ENCODE measurements at places on chromosomes 4 and X.

GRCh38 chr4:25976780-25977179, 62.8 kb downstream of the SMIM20 start:
- DNase-seq, result no peak

GRCh38 chrX:150236327-150236726, 126.8 kb upstream of the MAMLD1 start:
- DNase-seq, result no peak

DNA sequence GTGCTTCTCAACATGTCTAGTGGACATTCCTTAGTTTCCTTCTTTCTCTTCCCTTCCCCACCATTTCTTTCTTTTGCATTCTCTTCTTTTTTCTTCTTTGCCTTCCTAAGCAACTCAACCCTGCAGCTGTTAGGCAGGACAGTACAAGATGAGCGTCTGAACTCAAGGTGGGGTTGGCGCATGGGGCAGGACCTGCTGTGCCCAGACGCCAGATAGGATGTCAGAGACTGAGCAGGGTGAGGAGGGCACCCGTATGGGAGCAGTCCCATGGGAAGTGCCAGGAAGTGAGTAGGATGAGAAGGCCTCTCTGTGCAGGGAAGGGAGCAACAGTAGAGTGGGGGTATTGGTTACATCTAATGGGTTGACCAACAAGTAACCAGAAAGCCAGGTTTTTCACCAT, 38.1 kb upstream of the ZNF827 start:
- DNase-seq, result no peak

DNA sequence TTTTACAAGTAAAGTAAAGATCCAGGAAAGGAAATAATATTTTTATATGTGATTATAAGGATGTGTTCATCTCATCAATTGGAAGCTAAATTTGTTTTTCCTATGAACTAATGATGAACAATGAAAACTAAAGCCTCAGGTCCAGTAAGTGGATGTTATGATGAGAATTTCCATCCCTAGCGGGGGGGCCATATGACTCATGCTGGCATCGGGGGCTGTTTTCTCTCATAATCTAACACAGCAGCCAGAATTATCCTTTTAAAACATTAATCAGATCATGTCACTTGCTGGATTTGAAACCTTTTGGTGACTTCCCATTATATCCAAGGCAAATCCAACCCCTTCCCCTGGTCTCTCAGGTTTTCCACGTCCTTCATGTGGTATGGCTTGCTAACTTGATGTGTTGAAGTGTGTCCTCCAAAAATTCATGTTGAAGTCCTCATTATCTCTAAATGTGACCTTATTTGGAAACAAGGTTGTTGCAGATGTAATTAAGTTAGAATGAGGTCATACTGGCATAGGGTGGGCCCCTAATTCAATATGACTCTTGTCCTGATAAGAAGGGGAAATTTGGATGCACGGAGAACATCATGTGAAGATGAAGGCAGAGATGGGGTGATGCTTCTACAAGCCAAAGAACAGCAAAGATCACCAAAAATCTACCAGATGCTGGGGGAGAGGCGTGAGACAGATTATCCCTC, 96.8 kb downstream of the AKAP4 start:
- DNase-seq, result no peak

GRCh38 chrX:38108364-38108763, 102.0 kb downstream of the SYTL5 start:
- no peak for DNase-seq

GRCh38 chrX:74804574-74804973, 120.7 kb downstream of the NEXMIF start:
- no peak for DNase-seq

DNA sequence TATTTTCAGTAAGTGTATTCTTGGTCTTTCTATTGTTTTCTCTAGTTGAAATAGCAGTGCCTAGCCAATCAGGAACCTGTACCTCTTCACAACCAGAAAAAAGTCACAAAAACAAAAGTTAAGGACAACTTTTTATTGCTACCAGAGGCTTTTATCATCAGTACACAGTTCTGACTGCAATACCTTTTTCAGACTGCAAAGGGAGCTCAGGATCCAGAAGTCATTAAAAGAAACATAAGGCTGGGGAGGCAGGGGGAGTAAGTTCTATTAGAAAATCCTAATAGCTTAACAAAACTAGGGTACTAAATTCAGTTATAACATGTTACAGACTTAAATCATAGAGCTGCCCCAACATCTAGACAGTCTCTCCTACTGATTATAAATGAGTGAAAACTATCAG, 28.8 kb downstream of the CCNI start:
- DNase-seq, result no peak

DNA sequence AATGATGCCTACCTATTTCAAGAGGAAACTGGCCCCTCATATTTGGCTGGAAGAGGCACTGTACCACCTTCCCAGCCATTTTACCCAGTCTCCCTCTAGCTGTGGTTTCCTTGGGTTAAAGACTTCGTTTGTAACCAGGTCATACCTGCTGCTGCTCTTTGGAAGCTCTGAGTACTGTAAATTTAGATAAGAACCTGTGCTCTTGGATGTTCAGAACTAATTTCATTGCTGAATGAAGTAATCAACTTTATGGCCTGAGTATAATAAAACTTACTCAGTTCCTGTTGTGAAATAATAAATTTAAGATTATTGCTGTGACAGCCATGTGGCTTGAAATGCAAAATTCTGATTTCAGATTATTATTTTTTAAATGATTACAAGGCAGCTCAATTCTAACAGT, 12.2 kb downstream of the MTTP start:
- DNase-seq, result no peak

GRCh38 chrX:135112096-135112729, 8.1 kb downstream of the ETDB start:
- no peak for DNase-seq

GRCh38 chr4:13865871-13866669, 238.5 kb upstream of the BOD1L1 start:
- no peak for DNase-seq

- no peak for DNase-seq
Observed at GRCh38 chr4:19400820-19401219, 850.9 kb upstream of the SLIT2 start.

DNA sequence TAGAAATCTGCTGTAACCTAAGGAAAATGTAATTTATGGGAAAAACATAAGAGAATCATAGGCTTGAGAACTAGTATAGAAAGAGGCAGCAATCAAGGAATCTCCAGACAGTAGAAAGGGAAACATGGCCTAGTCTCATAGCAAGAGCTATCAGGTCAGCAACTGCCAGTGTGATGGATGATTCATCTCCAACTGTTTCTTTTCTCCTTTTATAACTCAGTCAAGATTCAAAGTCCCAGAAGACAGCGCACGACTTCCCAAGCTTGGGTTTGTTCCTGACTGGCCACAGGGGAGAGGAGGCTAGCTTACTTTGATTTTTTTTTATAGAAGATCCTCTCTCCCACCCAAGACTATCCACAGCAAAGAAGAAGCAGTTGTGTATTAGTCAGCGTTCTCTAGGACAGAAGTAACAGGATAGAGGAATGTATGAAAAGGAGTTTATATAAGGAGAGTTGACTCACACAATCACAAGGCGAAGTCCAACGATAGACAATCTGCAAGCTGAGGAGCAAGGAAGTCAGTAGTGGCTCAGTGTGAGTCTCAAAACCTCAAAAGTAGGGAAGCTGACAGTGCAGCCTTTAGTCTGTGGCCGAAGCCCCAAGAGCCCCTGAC, 181.5 kb downstream of the GC start:
- no peak for DNase-seq

GRCh38 chr4:152462695-152463094, 73.2 kb downstream of the FBXW7 start:
- DNase-seq, result no peak

DNA sequence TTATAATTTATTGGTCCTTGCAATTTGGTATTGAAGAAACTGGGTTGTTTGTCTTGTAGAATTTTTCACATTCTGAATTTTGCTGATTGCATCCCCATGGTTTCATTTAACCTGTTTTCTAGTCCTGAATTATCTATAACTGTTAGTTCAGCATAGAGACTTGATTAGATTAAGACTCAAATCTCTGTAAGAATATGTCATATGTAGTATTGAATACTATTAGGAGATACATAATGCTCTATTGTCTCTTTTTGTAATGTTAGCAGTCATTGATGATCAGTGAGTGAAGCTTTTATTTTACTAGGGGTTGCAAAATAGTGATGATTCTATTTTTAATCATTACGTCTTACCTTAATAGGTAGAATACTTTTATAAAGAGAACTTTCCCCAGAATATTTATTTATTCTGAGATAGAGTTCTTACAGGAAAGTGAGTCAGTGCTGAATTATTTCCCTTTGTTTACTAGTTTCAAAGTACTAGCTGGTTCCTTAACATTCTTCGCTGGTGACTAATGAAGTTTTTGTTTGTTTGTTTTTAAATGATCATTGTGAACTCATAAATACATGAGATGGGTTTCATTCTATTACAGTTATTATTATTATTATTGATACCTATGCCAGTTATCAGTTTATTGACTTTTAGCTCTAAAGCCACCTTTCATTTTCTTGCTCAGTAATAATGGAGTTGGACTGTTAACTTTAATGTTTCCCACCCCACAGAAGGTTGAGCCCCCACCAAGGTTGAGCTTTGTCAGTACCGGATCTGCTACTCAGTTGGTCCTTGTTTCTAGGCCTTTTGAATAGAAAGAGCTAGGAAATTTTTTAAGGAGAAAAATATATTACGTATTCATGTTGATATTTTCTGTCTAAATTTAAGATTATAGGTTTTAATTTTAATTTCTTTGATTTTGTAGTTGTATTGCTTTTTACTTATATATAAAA, 102.3 kb downstream of the LARP1B start:
- DNase-seq, result no peak

DNA sequence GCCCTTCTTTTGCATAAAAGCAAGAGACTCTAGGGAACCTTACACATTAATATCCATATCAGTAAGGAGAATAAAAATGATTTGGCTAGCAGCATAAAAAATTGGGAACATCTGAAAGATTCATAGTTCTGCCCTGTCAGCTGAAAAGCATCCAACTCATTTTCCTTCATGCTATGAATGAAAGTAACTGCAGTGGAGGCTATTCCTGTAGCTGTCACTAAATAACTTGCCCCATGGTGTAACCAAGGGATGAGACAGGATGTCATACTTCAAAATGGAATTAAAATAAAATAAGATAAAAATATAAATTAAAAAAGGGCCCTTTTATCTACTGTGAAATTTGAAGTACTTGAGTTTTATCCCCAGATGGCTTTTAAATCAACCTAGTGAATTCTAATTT, 878.8 kb downstream of the C4orf33 start:
- no peak for DNase-seq

DNA sequence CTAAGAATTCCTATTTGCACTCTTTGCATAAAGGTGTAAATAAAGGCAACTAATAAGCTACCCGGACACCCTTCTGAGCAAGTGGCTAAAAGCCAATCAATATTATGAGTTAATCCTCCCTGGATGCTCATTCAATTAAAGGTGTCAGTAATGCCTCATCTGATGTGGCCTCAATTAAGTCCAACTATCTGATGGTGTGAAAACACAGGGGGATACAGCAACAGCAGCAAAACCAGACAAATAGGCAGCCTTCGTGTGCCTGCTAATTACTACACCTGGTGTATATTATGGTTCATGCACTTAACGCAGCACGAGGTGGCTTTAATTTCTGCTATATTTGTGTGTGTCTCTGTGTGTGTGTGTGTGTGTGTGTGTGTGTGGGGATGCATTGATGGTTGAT, 244.4 kb downstream of the DCLK2 start:
- no peak for DNase-seq

- no peak for DNase-seq
Observed at GRCh38 chr4:85243857-85244256, 231.1 kb upstream of the ARHGAP24 start.

- no peak for DNase-seq
Observed at GRCh38 chrX:84358271-84358670, 144.0 kb downstream of the HDX start.

DNA sequence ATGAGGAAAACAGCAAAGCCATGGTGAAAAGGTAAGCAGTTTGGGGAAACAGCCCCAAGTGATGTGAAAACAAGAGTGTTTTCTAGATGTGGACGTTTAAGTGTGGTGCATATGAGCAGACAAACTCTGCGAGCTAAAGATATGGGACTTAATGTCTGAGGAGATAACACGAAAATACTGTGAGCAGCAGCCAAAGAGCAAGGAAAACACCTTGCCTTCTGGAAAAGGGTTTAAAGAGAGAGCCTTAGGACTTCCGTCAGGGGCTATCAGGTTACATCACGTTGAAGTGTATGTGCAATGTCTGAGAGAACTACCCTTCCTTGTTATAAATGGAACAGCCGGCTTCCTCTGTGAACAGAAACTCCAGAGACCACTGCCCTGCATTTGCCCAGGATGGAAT, 54.2 kb downstream of the LEF1 start:
- DNase-seq, result no peak

DNA sequence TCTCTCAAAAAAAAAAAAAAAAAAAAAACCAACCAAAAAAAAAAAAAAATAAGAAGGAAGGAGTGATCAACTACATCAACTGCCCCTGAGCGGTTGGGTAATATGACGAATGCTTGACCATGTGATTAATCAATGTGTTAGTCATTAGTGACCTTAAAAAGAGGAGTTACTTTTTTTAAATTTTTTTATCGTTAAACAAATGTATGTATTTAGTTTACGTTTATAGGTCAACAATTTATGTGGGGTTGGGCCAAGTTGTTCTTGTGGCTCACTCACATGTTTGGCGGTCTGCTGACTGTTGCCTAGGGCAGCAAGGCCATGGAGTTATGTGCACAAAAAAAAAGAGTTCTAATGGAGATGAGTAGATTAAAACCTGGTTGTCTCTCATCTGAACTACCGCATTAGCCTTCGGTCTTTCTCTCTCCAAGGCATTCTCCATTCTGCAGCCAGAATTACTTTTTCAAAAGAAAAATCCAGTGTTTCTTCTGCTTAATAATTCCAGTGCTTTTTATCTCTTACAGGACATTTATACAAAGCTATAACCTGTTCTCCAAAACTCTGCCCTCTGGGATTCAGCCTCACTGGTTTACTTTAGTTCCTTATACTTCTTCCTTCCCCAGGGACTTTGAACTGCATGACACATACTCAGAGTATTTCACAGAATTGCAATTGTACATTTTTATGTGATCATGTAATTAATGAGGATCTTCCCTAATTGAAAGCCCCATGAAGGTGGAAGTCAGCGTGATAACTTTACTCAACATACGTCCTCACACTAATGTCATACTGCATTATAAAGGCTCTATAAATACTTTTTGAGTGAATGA, 505.5 kb downstream of the ANKRD50 start:
- no peak for DNase-seq

GRCh38 chr4:66555301-66555700, 885.0 kb upstream of the EPHA5 start:
- DNase-seq, result no peak

GRCh38 chr4:154757713-154758112, 13.9 kb downstream of the LRAT start:
- DNase-seq, result no peak

Data from hindlimb muscle (tissue), 1 donor.